ENCODE measurements at places on chromosomes 5 and 9. TPM values are rescaled to one million over a fixed set of nuclear protein-coding genes. Genes with fewer than 3 reads are reported as not detected.

GALNT12 gene
- total RNA-seq: 9.4 TPM

GRCh38 chr5:317086-317811 is 4.3 kb upstream of the AHRR start:
- peak; percentile 49 for DNase-seq

DNAH5 gene
- not detected for total RNA-seq

DNA sequence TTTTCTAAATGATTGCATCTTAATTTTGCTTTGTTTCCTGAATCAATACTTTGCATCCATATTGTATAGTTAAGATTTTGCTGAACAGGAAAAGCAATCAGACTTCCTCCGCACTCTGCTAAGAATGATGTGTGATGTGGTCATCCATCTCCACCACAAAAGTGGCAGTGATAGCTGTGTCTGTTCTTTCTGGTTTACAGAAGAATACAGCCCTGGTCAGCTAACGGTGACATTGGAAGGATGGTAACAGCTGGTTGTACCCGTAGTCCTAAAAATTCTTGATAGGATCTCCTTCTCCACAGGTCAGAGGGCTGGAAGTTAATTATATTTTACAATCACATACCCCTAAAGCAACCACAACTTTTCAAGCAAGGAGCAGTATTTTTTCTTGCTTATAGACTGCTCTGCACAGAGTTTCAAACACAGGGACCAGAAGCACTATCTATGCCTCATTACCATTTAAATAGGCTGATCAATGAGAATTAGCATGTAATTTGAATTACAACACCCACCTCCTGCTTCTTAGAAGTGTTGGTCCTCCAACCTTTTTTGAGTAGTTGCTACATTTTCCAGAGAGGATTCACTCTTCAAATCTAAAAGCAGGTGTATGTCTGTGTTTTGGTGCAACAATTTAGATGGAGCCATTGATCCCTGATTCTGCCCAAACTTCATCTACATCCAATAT is 1191.9 kb upstream of the NUDT12 start:
- DNase-seq: no peak

IFNA13 gene
- total RNA-seq: not detected

DNA sequence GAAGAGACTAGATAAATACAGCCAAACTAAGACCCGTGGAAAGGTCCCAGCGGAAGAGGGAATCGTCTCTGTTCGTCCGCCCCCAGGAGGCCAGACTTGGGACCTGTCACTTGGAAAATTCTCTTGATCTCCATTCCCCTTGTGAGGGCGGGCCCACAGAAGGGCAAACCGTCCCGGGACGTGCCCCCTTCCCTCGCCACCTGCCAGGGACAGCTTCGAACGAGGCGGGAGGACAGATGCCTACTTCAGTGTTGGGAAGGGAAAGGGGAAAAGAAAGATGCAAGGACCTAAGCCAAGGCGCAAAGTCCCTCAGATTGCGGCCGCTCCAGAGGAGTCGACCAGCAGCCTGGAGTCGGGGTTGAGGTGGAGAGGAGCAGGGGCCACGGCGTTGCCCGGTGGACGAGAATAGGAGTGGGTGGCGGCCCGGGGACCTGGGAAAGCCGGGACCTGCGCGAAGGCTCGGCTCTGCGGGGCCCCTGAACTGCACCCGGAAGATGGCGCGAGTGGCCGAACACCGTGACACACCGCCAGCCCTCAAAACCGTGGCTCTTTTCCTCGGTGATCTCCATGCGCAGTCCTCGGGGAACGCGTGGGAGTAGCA is 4.4 kb upstream of the EBF1 start:
- no peak for DNase-seq

DNA sequence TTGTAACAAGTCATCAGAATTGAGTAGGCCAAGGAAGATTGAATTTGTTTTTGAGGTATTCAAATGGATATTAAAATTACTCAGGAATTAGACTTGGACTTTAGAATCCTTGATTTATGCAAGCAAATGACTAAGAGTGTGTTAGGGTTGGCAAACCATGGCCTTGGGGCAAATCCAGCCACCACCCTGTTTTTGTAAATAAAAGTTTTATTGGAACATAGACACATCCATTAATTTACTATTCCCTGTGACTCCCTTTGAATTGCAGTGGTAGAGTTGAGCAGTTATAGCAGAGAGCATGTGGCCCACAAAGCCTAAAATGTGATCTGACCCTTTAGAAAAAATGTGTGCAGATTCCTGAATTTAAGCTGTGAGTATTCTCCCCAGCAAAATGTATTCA is 115.6 kb downstream of the WDR70 start:
- no peak for DNase-seq

- DNase-seq: no peak
Measured at GRCh38 chr5:37776826-37777225, 63.0 kb downstream of the GDNF start.

GRCh38 chr5:151310932-151311331 is 7.4 kb upstream of the SLC36A3 start:
- no peak for DNase-seq

DNA sequence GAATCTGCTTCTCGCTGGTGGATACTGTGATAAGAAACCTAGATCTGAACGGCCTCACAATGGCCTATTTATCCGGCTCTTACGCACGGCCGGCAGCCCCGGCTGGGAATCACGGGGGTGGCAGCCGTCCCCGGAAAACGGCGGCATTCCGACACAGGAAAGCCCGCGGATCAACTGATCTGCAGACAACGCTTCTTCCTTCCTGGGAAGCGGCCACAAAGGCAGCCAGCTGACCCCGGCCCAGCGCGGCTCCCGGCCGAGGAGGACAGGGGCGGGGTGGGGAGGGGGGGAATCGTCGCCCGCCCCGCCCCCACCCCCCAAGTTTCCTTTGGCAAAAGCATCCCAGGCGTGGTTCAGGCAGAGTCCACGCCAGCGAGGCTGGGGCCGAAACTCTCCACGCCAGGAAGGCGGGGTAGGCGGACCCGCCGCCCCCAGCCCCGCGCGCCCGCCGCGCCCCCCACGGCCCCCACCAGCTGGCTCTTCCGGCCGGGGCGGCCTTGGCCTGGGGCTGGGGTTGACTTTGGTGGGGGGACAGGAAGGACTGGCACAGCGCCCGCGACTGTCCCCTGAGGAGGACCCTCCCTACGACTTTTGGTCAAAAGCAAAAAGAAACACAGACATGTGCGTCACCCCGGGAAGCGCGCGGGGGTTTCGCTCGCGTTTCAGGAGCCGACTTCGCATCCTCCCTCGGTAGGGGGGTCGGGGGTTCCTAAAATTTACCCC is 247.7 kb upstream of the ANKRD55 start:
- peak; percentile 54 for DNase-seq

All from natural killer cell (primary cell).